ENCODE measurements at places on chromosomes 2 and 18.

- DNase-seq = no peak
Observed at GRCh38 chr2:98800330-98801064, 69.6 kb upstream of the MGAT4A start.

- no peak for DNase-seq
Observed at GRCh38 chr18:62448426-62448825, 74.4 kb upstream of the ZCCHC2 start.

DNA sequence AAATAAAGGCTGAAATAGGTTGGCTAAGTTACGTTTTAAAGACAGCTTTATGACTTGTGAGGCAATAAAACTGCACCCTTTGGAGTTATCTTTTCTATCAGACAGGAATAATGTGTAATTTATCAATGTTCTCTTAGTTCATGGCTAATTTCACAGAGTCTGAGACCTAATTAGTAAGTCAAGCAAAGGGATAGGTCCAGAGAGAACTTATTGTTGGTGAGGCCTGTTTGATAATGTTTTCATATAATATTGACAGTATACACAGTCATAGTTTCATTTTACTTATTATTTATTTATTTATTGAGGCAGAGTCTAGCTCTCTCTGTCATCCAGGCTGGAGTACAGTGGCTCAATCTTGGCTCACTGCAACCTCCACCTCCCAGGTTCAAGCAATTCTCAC, 1.9 kb upstream of the IL36RN start:
- no peak for DNase-seq

DNA sequence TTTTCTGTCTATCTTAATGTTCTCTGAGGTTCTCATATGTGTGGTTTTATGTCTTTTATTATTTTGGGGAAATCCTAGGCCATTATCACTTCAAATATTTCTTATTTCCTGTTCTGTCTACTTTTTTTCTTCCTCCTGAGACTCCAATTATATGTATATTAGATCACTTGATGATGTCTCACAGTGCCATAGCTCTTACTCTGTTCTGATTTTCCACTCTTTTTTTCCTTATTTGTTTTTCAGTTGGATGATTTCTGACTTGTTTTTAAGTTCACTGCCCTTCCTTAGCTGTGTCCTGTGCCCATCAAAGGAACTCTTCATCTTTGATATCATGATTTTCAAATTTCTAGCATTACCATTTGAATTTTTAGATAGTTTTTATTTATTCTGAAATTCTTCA, 24.1 kb downstream of the FAM228B start:
- DNase-seq = no peak

DNA sequence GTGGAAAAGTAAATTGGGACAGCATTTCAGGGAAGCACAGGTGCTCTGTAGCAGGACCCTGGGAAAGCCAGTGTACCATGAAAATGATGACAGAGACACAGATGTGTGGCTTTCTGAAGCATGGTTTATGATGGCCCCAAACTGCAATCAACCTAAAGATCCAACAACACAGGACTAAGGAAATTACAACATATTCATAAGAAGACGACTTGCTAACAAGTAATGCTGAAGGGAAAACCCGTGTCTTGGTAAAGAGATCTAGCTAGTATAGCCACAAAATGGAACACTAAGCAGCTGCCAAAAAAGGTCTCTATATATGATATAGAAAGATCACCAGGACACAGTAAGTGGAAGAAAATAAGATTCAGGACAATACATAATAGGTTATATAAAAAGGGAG, 53.2 kb downstream of the UXS1 start:
- no peak for DNase-seq

DNA sequence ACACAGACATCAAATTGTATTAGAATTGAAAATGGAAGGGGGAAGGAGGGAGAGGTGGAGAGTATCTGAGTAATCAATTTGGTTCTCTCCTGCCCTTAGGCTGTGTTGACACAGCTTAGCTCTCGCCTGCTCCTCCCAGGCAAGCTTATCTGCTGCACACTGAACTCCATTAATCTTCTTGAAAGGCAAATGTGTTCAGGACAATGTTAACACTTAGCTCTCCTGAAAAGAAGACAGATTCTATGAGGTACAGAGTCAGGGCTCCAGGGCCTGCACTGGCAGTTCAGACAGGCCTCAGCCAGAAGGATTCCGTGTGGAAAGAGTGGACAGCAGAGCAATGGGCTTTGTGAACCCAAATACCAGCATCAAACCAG, 430.0 kb upstream of the TNP1 start:
- no peak for DNase-seq

- no peak for DNase-seq
Observed at GRCh38 chr2:170881840-170882239, 47.2 kb upstream of the GORASP2 start.

DNA sequence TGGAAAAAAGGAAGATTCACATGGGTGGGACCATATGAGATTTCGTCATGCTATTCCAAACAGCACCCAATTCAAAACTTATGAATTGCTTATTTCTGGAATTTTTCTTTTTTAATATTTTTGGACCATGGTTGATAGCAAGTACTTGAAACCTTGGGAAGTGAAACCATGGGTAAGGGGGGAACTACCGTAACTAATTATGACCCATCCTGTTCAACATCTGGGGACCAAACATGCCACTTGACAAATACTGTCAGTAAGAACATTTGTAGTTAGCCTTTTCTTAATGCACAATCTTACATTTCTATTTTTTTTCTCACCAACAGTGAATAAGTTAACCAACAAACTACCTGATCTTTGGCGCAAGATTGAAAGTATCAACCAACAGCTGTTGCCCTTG, 105.7 kb upstream of the TTC39C start:
- DNase-seq = no peak

- DNase-seq = no peak
Observed at GRCh38 chr2:63422556-63422955, 165.7 kb downstream of the WDPCP start.

DNA sequence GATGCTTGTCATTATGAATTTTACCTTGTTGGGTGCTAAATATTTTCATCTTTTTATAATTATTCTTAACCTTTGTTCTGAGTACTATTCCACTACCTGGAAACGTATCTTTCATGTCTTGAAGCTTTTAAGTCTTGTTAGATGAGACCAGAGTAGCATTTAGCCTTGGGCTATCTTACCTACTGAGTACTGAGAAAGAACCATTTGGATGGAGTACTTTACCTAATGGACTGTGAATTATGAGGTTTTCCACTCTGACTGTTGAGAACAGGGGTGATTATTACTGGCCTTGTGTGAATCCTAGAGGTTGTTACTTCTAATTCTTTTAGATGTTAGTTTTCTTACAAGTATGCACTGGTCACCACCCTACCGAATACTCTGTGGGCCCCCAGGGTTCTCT, 63.5 kb downstream of the CCDC102B start:
- DNase-seq = no peak

GRCh38 chr2:86673986-86674670, 46.0 kb upstream of the RMND5A start:
- no peak for DNase-seq

- no peak for DNase-seq
Observed at GRCh38 chr2:101983486-101983885, 8.3 kb upstream of the IL1R2 start.

DNA sequence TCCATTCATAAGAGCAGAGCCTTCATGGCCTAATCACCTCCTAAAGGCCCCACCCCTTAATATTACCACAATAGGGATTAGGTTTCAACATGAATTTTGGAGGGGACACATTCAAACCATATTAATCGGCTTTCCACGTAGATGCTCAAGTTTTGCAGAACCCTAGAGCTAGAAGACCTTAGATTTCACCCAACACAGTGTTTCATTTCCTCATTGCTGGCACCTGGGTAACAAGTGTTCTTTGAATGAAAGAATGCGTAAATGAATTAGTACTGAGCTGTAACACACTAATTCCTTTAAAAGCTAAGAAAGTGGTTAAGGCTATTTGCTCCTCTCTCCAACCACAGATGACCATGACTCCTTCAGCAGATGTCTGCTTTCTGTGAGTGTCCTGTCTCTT, 252.5 kb downstream of the SMAD2 start:
- DNase-seq = no peak

GRCh38 chr2:54722641-54723040, 821 bp upstream of the EML6 start:
- no peak for DNase-seq
